ENCODE measurements at places on chromosomes 6 and 20.

- DNase-seq = no peak
Measured at GRCh38 chr6:125547381-125547780, 202.1 kb upstream of the HEY2 start.

DNA sequence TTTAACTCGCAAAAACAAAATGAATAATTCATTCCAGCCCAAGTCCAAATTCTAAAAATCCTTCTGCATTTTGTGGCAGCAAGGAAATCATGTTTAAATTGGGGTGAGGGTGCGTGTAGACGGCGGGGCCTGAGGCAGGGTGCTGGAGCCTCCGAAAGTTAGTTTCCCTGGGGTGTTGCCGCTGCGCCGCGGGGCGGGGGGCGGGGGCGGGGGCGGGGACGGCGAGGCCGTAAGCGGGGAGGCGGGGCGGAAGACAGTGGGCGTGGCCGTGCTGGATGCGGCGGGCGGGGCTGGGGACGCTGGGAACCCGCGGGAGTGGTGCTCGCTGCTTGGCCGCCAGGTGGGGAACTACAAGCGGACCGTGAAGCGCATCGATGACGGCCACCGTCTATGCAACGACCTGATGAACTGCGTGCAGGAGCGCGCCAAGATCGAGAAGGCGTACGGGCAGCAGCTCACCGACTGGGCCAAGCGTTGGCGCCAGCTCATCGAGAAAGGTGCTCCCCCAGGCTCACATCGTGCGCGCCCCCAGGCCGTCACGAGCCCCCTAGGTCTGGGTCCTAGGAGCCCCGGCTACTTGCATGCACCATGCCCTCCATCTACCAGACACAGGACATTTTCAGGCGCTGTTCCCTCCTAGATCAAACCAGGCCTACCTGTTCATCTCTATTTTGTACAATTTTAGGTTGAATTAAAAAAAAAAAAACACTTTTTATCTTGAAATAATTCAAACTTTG lies 29.0 kb downstream of the SPDEF start:
- DNase-seq = peak; percentile 95

GRCh38 chr20:41005361-41005729 lies 23.3 kb upstream of the TOP1 start:
- DNase-seq = peak; percentile 96

DNA sequence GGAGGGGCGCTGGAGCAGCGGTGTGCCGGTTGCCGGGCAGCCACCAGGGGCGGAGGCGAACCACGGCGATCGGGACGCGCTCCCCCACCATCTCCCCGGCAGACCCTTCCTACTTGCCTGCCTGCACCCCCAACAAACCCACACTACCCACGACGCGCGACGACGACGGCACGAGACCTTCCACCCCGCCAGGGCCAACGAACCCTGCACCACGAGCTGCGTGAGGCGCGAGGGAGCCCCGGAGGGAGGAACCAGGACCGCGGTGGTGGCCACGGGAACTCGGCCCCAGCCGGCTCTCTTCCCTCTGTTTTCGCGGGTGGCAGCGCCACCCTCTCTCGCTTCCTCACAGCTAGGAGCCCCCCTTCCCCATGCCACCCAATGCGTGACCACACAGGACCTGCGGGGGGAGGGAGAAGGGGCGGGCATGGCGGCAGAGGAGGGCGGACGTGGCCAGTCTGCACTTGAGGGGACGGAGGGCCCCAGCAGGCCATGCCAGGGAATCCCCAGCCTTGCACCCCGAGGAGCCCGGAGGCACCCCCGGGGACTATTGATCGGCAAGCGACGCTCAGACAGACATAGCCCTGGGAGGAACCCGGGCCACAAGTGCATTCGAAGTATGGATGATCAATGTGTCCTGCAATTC lies 1516.4 kb upstream of the DEFB115 start:
- no peak for DNase-seq

GRCh38 chr20:43721429-43722152 lies 5.2 kb downstream of the GTSF1L start:
- DNase-seq = no peak

DNA sequence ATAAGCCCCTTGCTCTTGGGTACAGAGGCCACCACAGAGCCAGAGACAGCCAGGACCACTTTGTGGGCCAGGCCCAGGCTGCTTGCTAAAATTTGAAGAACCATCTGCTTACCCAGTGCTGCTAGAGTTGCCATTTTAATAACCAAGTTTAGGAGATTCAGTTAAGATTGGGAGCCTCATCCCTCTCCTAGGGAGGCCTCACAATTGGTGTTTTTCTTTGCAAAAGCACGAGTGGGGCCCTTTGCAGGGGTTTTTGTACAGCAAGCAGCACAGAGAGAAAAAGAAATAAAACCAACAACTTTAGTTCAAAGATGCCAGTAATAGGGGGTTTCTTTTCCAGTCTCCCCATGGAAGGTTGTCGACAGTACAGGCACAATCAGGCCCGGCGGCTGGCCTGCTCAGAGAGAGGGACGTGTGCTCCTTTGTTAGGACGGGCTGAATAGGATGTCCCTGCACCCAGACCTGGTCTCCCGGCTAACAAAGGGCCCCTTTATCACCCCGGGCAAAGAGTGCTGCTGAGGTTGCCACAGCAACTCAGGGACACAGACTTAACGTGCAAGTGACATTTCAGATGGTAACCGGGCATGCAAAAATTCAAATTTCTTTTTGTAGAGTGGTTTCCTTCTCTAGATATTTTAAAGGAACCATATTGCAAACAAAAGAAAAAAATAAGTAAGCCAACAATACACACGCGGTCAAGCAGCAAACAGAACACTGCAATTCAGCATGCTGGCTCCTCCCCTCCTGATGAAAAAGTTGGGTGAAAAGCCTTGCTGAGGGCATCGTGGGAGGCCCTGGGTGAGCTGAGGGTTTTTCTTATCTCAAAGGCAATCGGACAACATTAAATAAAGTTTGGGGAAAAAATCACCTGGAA lies 10.5 kb upstream of the TOX2 start:
- DNase-seq = no peak

DNA sequence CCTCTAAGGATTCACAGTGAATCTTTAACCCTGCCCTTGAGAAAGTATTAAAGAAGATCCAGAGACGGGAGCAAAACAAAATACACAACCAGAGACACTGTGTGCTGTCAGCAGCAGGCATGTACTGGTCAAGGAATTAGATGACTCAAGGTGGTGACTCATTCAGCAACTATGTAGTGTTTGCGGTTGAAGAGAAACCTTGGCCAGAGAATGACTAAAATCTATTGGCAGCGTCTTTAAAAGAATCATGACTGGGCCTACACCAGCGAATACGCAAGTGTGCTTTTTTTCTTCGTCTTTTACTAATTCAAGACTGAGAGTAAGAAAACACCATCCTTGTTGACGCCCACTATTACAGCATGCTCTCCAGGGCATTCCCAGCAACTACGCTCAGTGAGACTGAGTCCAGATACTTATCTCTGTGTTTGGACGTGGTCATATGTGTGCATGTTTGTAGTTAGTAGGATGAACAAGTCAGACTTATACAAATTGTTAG lies 72.4 kb upstream of the BACH2 start:
- DNase-seq = peak; percentile 92

DNA sequence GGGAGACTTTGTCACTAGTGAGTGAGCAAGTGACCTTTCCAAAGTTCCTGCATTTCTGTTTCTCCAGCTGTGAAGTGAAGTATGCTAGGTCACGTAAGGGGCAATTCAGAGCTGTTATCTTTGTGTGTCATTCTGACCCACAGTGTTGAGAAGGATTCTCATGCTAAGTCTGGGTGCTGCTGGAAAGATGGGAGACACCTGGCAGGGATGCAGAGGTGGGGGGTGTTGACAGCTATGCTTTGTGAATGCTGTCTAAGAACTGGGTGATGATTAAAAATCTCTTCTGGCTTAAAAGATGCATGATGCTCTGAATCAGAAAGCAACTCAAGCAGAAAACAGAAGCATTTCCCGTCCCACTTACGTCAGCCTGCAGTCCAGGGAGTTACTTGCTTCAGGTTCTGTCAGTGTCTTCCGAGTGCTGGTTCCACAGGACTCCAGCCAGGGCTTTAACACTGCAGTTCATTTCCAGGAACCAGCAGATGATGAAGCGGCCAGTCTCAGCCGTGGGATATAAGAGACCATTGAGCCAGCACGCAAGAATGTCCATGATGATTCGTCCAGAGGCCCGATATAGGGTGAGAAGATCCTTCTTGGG lies 30.9 kb upstream of the ASXL1 start:
- no peak for DNase-seq

DNA sequence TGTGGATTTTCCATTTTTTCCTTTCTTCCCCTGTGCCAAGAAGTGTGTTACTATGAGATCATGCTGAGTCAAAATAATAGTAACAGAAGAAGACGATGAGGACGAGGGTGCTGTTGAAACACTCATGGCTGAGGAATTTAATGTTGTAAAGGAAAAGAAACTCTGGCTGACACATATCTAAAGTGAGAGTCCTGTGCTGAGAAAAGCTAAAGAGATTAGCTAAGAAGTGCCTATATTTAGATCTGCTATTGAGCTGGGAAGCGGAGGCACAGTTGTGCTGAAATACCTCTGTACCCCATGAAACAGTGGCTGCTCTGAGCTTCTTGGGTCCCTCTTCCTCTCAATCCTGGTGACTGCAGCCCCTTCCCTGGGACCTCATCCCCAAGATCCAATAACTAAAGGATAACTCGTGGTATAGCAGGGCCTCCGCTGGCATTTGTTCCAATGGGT lies 1.1 kb upstream of the SYTL3 start:
- DNase-seq = peak; percentile 53

- no peak for DNase-seq
Measured at GRCh38 chr6:98831057-98831958, 3.1 kb upstream of the POU3F2 start.

GRCh38 chr6:33316603-33317418 lies 733 bp downstream of the ZBTB22 start:
- DNase-seq = no peak

DNA sequence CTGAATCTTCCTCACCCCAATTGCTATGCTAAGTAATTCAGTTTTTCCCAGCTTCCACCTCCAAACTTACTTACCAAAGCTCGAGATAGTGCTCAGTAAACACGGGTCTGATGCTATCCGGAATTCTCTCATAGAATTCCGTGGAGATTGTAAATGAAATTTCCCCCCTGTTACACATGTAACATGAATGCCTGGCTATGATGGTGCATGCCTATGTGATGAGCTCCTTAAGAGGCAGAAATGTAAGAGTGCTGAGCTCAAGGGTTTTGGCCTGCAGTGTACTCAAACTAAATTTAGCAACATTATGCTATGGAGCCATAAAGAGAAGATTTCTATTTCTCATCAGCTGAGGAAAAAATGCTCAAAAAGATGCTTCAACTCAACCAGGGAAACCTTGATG lies 133.4 kb upstream of the FUT9 start:
- no peak for DNase-seq

- DNase-seq = no peak
Measured at GRCh38 chr6:84753173-84753572, 11.2 kb downstream of the TBX18 start.

GRCh38 chr20:23200413-23200812 lies 114.3 kb upstream of the CD93 start:
- DNase-seq = no peak

- no peak for DNase-seq
Measured at GRCh38 chr6:36578431-36578830, 15.7 kb upstream of the SRSF3 start.

- no peak for DNase-seq
Measured at GRCh38 chr6:108942556-108943492, 94.6 kb downstream of the ARMC2 start.
